ENCODE measurements at places on chromosomes 1 and 21.
A peak's percentile ranks its signal among the peaks of the same experiment; 100 is the strongest.

GRCh38 chr1:214823311-214824117, 220.5 kb downstream of the CENPF start:
- no peak for DNase-seq

DNA sequence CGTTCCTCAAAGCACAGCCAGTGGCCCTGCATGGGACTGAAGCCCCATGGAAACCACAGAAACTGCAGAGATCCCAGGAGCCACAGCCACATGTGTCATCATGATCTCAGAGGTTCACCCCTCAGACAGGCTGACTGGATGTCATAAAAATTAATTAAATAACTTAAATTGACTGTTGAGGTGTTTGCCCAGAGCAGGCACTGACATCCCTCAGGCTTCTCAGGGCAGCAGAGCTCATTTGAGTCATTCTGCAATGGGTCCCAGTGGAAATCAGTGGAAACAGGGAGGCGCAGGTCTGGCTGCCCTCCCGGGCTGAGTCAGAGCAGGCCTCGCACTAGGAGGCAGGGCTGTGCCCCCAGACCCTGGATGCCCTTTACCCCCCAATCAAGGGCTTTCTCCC, 135.1 kb downstream of the CDC7 start:
- DNase-seq: no peak

- no peak for DNase-seq
Observed at GRCh38 chr1:110607536-110608230, 1.5 kb upstream of the KCNA2 start.

GRCh38 chr1:33338440-33339211, 17.7 kb upstream of the A3GALT2 start:
- DNase-seq: no peak

GRCh38 chr1:165815725-165816124, 11.7 kb upstream of the UCK2 start:
- DNase-seq: no peak

DNA sequence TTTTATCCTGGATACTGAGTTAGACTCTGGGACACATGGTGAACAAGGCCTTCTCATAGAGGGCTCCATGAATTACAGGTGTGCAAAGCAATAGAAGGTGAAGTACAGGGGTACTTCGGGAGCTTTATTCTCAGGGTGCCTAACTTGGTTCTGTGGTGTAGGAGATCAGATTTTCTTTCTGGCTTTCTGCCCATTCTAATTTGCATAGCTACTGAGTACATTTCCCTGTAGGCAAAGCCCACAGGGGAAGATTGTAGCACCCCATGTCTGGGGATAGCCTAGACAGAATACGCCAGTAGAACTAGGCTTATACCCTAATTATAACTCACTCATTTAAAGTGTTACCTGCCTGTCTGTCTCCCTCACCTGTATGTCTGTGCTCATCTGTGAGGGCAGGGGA, 49.7 kb downstream of the PGM1 start:
- no peak for DNase-seq

GRCh38 chr1:40469327-40469726, 7.8 kb upstream of the ZFP69 start:
- DNase-seq: no peak

- no peak for DNase-seq
Observed at GRCh38 chr21:44497703-44498126, 42.3 kb downstream of the KRTAP10-1 start.

GRCh38 chr21:35057428-35057827, 8.3 kb upstream of the RUNX1 start:
- DNase-seq: no peak

GRCh38 chr1:240806200-240806745, 194.3 kb upstream of the GREM2 start:
- DNase-seq: no peak

- DNase-seq: no peak
Observed at GRCh38 chr1:207312604-207312920, 8.9 kb upstream of the CD55 start.

DNA sequence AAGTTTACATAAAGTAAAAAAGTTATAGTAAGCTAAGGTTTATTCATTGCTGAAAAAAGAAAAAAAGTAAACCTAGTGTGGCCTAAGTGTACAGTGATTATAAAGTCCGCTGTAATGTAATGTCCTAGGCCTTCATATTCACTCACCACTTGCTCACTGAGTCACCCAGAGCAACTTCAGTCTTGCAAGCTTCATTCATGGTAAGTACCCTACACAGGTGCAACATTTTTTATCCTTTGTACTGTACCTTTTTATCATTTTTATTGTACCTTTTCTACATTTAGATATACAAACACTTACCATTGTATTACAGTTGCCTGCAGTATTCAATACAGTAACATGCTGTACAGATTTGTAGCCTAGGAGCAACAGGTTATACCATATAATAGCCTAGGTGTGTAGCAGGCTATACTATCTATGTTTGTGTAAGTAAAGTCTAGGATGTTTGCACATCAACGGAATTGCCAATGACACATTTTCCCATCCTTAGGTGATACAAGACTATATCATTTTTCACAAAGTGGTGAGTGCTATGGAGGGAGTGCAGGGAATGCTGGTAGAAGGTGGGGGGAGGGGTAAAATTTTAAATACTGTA, 58.0 kb upstream of the DMRTA2 start:
- no peak for DNase-seq

- no peak for DNase-seq
Observed at GRCh38 chr1:19835578-19835977, 20.5 kb upstream of the RNF186 start.

GRCh38 chr1:109806733-109807400, 43.1 kb upstream of the EPS8L3 start:
- DNase-seq: no peak

DNA sequence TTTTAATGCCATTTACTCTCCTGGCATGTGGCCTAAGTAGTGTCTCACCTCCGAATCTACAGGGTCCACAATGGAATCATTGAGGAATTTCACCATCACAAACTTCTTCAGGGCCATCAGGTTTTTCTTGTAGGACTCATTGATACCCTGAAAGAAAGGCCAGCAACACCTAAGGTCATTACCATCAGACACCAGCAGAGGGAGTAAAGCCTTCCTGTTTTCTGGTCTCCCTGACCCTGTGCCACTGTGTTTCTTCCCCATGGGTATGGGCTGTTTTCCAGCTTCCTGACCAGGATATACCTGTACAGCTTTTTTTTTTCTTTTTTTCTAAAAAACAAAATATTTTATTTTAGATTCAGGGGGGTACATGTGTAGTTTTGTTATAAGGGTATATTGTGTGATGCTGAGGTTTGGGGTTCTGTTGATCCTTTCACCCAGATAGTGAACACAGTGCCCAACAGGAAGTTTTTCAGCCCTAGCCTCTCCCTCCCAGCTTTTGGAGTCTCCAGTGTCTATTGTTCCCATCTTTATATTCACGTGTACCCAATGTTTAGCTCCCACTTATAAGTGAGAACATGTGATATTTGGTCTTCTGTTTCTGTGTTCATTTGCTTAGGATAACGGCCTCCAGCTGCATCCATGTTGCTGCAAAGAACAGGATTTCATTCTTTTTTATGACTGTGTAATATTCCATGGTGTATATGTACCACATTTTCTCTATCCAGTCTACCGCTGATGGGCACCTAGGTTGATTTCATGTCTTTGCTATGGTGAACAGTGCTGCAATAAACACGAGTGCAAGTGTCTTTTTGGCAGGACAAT, 18.3 kb downstream of the PPT1 start:
- DNase-seq: peak; percentile 9

GRCh38 chr1:232132572-232132971, 497.4 kb downstream of the SIPA1L2 start:
- DNase-seq: no peak

GRCh38 chr1:240474133-240474614, 137.8 kb downstream of the GREM2 start:
- DNase-seq: no peak

DNA sequence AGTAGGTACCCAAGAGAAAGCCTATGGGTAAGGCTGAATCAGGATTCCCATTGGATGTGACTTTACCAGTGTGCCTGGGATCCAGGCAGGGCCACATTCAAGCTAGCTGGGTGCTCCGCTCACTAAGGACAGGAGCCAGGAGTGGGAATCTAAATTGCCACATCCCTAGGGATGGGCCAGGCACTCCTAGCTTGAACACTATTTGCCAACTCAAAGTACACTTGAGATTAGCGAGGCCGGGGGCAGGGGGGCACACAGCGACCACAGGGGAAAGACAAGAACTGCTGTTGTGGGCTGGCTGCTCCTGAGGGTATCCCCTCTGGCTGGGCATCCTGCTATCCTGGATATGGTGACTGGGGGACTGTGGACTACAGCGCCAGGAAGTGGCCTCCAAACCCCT, 4.3 kb downstream of the SLC45A3 start:
- DNase-seq: no peak

- no peak for DNase-seq
Observed at GRCh38 chr1:101144671-101145448, 92.0 kb upstream of the S1PR1 start.

DNA sequence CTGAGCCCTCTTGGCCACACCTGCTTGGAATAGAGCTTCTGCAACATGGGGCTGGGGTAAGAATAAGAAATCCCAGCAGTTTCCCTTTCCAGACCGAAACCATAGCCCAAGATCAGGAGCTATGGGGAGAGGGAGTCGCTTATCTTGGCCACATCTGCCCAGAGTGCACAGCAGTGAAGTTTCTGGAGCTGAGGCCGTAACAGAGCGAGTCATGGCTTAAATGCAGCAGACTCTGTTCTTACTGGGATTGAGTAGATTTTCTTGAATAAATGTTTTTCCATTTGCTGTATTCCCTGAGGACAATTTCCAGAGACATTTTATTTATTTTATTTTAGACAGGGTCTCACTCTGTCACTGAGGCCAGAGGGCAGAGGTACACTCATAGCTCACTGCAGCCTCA, 33.5 kb downstream of the CFAP57 start:
- DNase-seq: no peak

DNA sequence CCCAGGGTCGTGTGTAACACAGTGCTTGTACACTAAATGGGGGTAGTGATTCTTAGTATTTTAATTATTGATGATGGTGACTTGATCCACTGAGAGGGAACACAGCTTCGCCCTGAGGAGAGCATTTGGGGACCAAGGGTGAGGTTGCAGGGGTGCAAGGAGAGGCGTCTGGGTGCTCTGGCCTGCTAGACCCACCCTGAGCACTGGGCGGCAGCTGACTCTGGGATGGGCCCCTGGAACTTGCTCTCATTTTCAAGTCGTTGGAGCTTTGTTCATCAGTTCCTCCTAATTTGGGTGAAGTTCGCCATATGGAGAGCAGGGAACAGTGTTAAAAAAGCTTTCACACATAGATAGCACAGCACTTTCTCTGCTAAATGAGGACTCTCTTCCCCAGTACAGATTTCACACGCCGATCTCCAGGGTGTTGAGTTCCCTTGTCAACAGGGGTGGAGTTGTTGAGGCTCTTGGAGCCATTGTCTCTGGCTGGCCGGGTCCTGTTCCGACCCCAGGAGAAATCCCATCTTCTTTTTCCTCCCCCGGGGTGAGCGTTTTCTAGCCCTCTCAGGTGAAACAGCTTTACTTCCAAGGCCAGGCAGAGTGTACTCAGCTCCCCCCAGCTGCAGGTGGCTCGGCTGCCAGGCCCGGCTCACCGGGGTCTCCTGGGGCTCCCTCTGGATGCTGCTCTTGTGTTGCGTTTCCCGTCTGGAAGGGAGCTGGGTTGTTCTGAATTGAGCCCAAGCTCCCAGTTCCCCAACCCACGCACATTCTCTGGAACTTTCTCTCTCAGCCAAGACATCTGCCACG, 367.4 kb downstream of the RPS6KC1 start:
- no peak for DNase-seq

- no peak for DNase-seq
Observed at GRCh38 chr1:118827636-118828035, 160.5 kb downstream of the TBX15 start.

GRCh38 chr21:27201197-27201596, 234.3 kb upstream of the ADAMTS5 start:
- no peak for DNase-seq

- no peak for DNase-seq
Observed at GRCh38 chr1:215957663-215958062, 390.6 kb downstream of the KCTD3 start.

GRCh38 chr1:99748419-99748818, 18.0 kb downstream of the FRRS1 start:
- no peak for DNase-seq

DNA sequence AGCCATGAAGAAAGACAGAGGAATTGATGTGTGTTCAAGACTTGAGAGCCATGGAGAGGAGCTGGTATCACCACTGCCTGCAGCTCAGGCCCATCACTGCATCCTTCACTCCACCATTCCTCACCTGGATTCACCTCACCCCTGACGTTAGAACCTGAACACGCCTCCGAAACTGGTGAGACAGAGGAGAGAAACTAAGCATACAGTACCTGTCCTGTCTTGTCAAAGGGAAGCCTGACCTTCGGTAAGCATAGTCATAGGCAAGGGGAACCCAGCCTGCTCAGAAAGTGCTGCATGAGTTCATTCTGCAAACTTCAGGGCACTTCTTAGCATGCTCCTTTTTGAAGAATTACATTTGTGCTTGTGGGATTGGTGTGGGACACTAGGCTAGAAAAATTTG, 425.8 kb downstream of the DSCAM start:
- no peak for DNase-seq

DNA sequence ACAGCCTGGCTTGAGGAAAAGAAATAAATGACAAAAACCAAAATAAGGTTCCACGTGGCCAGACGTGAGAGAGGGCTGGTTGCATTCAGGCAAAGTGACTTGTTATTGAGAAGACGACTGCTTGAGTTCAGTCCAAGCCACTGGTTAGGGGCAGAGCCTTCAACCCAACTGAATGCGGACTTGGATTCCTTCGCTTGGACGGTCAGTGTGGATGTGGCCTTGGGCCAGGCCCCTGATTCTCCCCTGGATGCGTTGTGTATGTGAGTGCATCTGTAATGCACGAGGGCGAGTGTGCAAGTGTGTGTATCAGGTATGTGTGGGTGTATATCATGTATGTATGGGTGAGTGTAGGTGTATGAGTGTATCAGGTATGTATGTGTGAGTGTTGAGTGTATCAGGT, 1.9 kb downstream of the PLA2G2F start:
- no peak for DNase-seq

DNA sequence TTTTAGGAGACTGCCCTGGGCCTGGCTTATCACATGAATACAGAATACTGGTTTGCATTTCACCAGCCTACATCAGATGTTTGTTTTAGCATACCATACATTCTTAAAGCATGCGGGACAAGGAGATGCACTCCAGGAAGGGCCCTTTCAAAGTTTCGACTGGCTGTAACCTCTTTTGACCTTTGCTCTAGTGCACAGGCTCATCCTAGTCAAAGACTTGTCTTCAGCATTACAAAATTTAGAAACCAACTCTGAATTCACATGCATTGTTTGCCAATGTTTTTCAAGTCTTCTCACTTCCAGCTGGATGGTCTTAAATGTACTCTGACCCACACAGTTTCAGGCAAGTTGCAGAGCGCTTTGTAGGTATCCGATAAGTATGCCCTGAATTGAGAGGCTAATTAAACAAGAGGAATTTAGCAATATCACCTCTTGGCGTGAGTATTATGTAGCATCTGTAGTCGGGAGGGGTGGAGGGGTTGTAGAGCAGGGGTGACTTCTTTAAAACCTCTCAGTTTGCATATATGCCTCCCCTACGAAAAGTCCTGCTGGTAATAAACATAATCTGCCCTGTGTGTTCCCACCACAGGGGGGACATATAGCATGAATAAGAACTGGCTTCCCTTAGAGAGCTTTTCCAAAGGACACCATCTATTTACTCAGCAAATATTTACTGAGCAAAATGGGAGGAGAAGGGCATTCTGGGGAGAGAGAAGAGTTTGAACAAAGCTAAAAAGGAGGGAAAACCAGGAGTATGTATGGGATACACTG, 24.4 kb upstream of the AHCYL1 start:
- no peak for DNase-seq
